ENCODE measurements at places on chromosomes 1 and 21. TPM values are rescaled to one million over a fixed set of nuclear protein-coding genes. Genes with fewer than 3 reads are reported as not detected.

Gene NR1I3
- total RNA-seq, result not detected

Gene C1QA
- not detected for total RNA-seq

Gene TLCD4
- 0.53 TPM for total RNA-seq

Gene OR2T2
- total RNA-seq, result not detected

Gene RAP1GAP
- total RNA-seq, result 1.1 TPM

Gene NLRP3
- total RNA-seq, result under 0.01 TPM

Gene CD53
- not detected for total RNA-seq

Gene HES3
- total RNA-seq, result not detected

Gene KLF17
- not detected for total RNA-seq

Gene CELA2A
- total RNA-seq, result not detected

Gene BCL2L15
- total RNA-seq, result 1.0 TPM

Gene B4GALT3
- 12.9 TPM for total RNA-seq

Gene INKA2
- total RNA-seq, result 6.0 TPM

Gene ZNF697
- total RNA-seq, result 5.5 TPM

Gene HRNR
- total RNA-seq, result under 0.01 TPM

Gene CLCA4
- 45.8 TPM for total RNA-seq

Gene NTNG1
- 2.4 TPM for total RNA-seq

Gene S100A7
- total RNA-seq, result 0.38 TPM

Gene CHTOP
- total RNA-seq, result 61.2 TPM

Gene PDC
- total RNA-seq, result not detected

Gene KCNE2
- total RNA-seq, result not detected

Gene PAFAH2
- 11.3 TPM for total RNA-seq

Gene CXADR
- 43.5 TPM for total RNA-seq

Gene HTR6
- total RNA-seq, result not detected

Gene HES5
- 3.8 TPM for total RNA-seq

Gene LAD1
- total RNA-seq, result 220 TPM

Gene F13B
- total RNA-seq, result not detected

Gene DPM3
- total RNA-seq, result 37.4 TPM

Gene LIPI
- total RNA-seq, result not detected

Gene RNU1-2
- total RNA-seq, result 2,323 TPM

Gene HSD3B2
- total RNA-seq, result not detected

Gene HSPB7
- total RNA-seq, result under 0.01 TPM

Gene OR2L13
- total RNA-seq, result not detected

Gene USP16
- total RNA-seq, result 36.4 TPM

Gene ANKRD65
- total RNA-seq, result 7.9 TPM

Gene HAO2
- 0.13 TPM for total RNA-seq

Gene MACF1
- total RNA-seq, result 163 TPM

Gene HUNK
- under 0.01 TPM for total RNA-seq

Gene RGS8
- not detected for total RNA-seq

Gene C1QTNF12
- total RNA-seq, result 2.7 TPM

Gene CNKSR1
- total RNA-seq, result 11.8 TPM

Gene EPHA10
- 0.13 TPM for total RNA-seq

Gene CNN3
- total RNA-seq, result 55.4 TPM

Gene TIE1
- 0.53 TPM for total RNA-seq

Gene CFAP74
- total RNA-seq, result not detected

Gene THEMIS2
- 2.1 TPM for total RNA-seq

Gene CEP85
- total RNA-seq, result 8.1 TPM

Gene KRTAP13-4
- total RNA-seq, result not detected

Gene SLC44A5
- total RNA-seq, result under 0.01 TPM

Gene SHISAL2A
- not detected for total RNA-seq

Gene IGSF5
- not detected for total RNA-seq

Gene SWT1
- 2.9 TPM for total RNA-seq

Gene SELP
- total RNA-seq, result not detected

Gene S100A2
- 804 TPM for total RNA-seq

Gene DYNLT4
- total RNA-seq, result not detected

Gene RAB7B
- total RNA-seq, result 4.9 TPM

Gene DNM3
- total RNA-seq, result 0.64 TPM

Gene NPR1
- total RNA-seq, result under 0.01 TPM

Measured in bronchial epithelial cell (primary cell).